H4 (cell line): ENCODE measurements at places on chromosomes 2 and 18.

DNA sequence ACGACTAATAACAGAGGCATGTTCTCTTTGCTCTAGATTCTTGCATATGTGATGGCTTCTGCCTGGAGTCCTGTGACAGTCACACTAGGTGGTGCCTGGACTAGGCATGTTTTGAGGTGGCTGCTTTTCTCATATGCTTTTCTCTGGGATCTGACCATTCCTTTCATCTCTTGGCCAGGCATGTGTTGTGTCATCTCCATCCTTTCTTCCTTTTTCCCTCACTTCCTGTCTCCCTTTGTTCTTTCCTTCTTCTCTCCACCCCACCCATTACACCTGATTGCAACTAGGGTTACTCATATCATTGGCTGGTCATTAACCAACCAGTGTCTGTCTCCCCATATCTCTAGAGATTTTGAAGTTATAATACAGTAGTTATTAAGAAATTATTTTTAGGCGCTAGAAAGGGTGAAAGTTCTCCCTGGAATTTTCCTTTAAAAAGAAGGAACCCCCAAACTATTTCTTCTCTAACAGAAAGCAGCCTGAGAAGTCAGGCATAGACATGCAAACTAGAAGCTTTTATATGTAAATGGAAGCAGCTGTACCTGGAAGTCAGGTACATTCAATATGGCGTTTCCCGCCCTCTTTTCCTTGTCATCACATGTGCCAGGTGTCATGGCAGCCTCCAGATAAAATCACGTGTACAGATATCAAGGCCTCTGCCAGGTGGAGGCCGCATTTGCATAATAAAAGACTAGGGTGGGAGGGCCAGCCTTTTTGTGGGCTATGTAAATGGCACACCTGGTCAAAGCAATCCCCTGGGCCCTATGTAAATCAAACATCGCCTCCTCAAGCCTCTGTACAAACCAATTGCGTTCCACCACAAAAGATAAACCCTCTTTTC lies 220.4 kb upstream of the MEX3C start:
- DNase-seq = no peak

- DNase-seq = no peak
Measured at GRCh38 chr2:37866171-37866934, 58.7 kb upstream of the RMDN2 start.

- no peak for DNase-seq
Measured at GRCh38 chr18:4060427-4061281, 394.5 kb downstream of the DLGAP1 start.

DNA sequence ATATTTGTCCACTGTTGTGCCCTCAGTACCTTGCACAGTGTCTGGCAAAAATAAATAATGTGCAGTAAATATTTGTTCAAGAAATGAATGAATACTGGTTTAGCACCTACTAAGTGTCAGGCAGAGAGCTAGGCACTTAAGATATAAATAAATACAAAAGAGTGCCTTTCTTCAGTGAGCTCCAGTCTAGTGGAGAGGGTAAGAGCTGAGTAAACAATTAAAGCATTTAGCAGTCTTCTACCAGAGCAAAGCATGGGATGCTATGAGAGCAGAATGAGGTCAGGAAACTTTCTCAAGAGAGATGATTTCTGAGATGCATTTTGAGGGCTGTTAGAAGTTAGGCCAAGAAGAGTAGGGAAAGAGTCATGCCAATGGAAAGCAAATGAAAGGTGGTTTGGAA lies 314.7 kb downstream of the DSC3 start:
- no peak for DNase-seq

GRCh38 chr18:23066060-23066459 lies 69.2 kb upstream of the CABLES1 start:
- no peak for DNase-seq
